ENCODE measurements at places on chromosomes 2 and 18. TPM values are rescaled to one million over a fixed set of nuclear protein-coding genes. Genes with fewer than 3 reads are reported as not detected.

The KCNS3 gene
- polyA plus RNA-seq: 5.9 TPM

The DUSP11 gene
- polyA plus RNA-seq: 36.9 TPM

The KLHL30 gene
- polyA plus RNA-seq: 0.24 TPM

The SPP2 gene
- not detected for polyA plus RNA-seq

The ARHGAP28 gene
- polyA plus RNA-seq: 10.9 TPM

The SULT1C2 gene
- 0.06 TPM for polyA plus RNA-seq

The TIGD1 gene
- 6.6 TPM for polyA plus RNA-seq

The EPC2 gene
- 27.5 TPM for polyA plus RNA-seq

The MEP1B gene
- polyA plus RNA-seq: 0.10 TPM

The G6PC2 gene
- polyA plus RNA-seq: not detected

The ZNF804A gene
- 0.28 TPM for polyA plus RNA-seq

The SMC6 gene
- 6.6 TPM for polyA plus RNA-seq

The SLC4A5 gene
- polyA plus RNA-seq: 1.4 TPM

The TWIST2 gene
- 32.7 TPM for polyA plus RNA-seq

GRCh38 chr2:37499113-37499512, 154.7 kb downstream of the QPCT start:
- DNase-seq: no peak

GRCh38 chr18:5662586-5663090, 118.8 kb upstream of the EPB41L3 start:
- DNase-seq: no peak

DNA sequence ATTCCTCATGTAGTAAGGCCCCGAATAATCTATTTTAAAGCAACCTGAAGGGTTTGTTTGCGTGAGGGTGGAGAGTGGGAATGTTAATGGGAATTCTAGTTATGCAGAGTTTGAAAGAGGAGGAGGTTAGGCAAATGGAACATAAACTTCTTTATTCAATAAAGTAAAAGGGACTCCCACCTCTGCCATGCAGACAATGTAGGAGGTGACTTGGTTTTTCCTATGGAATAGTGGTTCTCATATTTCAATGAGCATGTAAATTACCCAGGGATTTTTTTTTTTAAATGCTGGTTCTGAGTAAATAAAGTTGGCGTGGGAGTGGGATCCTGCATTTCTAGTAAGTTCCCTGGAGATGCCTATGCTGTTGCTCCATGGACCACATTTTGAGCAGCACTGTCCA, 367.9 kb downstream of the THSD7B start:
- no peak for DNase-seq

DNA sequence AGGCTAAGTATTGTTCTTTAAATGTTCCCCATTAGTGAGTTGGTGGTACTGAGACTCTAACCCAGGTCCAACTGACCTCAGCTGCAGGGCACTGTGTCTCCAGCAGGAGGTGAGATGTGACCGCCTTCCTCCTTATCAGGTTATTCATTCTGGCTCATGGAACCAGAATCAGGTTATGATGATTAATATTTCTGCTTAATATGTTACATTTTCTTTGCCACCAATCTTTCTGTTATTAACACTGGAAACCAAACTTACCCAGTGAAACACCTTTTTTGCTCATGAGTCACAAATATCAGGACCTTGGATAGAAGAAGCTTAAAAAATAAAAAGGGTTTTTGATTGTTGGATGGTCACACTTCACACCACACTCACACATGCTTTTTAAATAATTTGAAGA, 85.4 kb downstream of the DPP4 start:
- DNase-seq: no peak

GRCh38 chr2:172087780-172088244, 2.5 kb downstream of the DLX1 start:
- no peak for DNase-seq

GRCh38 chr2:234074751-234075517, 24.4 kb downstream of the SPP2 start:
- no peak for DNase-seq

- no peak for DNase-seq
Observed at GRCh38 chr2:90077948-90078347, 1386.5 kb downstream of the RPIA start.

- no peak for DNase-seq
Observed at GRCh38 chr2:216047397-216047796, 34.0 kb upstream of the MREG start.

DNA sequence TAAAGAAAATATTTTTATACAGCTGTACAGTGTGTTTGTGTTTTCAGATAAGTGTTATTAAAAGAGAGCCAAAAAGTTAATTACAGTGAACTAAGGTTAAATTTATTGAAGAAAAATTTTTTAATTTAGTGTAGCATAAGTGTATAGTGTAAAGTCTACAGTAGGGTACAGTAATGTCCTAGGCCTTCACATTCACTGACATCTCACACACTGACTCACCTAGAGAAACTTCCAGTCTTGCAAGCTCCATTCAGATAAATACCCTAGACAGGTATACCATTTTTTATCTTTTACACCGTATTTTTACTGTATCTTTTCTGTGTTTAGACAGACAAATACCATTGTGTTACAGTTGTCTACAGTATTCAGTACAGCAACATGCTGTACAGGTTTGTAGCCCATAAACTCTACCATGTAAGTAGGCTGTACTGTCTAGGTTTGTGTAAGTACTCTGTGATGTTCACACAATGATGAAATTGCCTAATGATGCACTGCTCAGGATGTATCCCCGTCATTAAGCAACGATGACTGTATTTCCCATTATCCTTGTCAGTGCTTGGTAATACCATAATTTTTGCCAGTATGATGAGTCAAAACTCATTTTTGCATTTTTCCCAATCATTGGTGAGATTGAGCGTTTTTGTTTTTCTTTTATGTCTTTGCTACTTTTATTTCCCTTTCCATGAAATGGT, 48.2 kb upstream of the B3GNT2 start:
- no peak for DNase-seq

GRCh38 chr18:58076052-58076451, 32.0 kb downstream of the NEDD4L start:
- DNase-seq: no peak

DNA sequence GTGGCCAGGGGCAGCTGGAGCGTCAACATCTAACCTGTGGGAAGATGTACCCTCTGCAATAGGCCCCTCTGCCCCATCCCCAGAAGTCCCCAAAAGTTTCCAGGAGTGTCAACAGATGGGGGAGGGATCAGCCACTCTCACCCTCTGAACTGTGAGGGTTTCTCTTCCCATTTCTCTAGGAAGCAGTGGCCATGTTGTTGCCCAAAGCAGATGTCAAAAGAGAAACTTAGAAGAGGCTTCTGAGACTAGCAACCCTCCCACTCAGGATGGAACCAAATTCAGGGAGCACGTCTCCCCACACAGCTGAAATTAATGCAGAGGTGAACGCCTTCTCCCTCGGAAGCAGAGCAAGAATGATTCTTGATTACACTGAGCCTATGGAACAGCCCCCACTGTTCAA, 70.3 kb downstream of the ARL4C start:
- DNase-seq: no peak

- DNase-seq: peak; percentile 24
Observed at GRCh38 chr2:111121028-111121827, 514 bp downstream of the BCL2L11 start.

DNA sequence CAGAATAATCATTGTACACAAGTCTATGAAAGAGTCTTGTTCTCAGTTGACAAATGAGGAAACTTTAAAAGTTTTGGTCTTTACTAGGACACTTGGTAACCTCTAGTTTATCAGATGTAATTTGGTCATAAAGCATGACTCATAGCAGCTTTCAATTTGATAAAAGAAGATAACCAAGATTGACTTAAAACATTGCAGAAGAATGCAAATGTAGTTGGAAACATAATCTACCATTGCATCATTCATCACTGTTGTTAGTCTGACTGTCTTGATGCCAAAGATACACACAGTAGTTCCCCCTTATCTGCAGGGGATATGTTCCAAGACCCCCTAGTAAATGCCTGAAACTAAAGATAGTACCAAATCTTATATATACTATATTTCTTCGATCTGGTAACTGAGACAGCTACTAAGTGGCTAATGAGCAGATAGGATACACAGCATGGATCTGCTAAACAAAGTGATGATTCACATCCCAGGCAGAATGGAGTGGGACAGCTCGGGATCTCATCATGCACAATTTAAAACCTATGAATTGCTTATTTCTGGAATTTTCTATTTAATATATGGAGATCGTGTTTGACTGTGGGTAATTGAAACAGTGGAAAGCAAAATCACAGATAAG, 131.4 kb upstream of the CCDC68 start:
- DNase-seq: no peak

GRCh38 chr2:195709901-195710806, 53.1 kb downstream of the SLC39A10 start:
- DNase-seq: no peak

DNA sequence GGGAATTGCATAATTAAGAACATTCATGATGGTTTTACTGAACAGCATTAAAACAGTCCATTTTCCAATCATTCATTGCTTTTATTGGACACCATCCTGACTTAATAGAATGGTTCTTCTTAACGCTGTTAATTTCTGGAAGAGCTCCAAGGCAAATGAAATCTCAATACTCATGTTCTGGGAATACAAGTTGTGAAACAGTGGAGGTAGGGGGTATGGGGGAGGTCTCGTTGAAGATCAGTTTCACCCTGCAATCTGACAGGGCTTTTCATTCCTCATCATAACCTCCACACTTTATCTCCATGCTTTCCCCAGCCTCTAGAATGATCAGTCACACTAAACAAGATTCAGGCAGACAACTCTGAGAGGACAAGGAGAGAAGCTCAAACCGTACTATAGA, 113.6 kb downstream of the ETAA1 start:
- no peak for DNase-seq

DNA sequence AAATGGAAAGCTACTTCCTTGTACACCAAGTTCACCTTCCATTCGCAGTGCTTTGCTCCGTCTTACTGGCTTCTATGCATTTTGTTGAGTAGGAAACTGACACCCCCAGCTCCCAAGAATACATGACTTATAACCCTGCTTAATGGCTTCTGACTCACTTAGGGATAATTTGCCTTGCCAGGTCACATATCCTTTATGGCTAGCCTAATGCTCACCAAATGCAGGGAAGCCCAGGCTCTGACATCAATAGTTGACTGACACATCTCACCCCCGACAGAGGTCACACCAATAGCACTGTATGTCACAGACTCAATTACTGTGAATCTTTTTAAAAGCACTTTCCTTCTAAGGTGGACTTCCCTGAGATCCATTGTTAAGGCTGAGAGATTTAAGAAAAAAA, 147.2 kb downstream of the DTNA start:
- no peak for DNase-seq

- DNase-seq: no peak
Observed at GRCh38 chr2:30315391-30316063, 84.2 kb downstream of the LBH start.

GRCh38 chr2:98550165-98550564, 58.1 kb downstream of the COA5 start:
- no peak for DNase-seq

GRCh38 chr2:18749912-18750526, 160.7 kb upstream of the NT5C1B start:
- DNase-seq: peak; percentile 54

GRCh38 chr2:136444323-136444722, 321.0 kb upstream of the THSD7B start:
- no peak for DNase-seq

DNA sequence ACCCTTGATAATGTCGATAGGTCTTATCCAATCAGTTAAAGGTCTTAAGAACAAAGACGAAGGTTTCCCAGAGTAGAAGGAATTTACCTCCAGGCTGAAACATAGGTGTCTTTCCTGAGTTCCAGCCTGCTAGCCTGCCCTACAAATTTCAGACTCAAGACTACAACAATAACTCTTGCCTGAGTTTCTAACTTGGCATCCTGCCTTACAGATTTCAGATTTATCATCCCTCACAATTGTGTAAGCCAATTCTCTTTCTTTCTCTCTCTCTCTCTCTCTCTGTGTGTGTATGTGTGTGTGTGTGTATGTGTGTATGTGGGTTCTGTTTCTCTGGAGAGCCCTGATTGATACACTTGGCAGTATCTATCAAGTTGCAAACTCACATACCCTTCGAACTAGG, 37.2 kb upstream of the B4GALT6 start:
- no peak for DNase-seq

- no peak for DNase-seq
Observed at GRCh38 chr2:191738667-191739066, 60.7 kb downstream of the NABP1 start.

Measured in ovary (tissue), 10 donors.